ENCODE measurements at places on chromosomes 16 and 17.

DNA sequence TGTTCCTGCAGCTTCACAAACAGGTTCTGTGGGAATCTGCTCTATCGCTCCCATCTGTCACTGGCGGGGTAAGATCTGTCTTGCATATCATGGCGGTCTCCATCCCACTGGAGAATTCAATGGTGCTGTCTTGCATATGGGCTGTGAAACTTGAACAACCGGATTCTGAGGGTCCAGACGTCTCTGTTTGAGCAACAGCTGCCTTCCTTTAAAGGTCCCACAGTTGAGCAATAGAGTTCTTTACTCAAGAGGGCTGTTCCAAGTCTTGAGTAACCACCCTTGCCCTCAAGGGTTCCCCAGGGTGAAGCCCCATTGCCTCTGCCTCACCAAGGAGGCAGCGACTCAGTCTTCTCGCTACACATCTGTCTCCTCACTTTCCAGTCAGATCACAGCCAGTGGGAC lies 50.8 kb downstream of the ZFHX3 start:
- no peak for DNase-seq

DNA sequence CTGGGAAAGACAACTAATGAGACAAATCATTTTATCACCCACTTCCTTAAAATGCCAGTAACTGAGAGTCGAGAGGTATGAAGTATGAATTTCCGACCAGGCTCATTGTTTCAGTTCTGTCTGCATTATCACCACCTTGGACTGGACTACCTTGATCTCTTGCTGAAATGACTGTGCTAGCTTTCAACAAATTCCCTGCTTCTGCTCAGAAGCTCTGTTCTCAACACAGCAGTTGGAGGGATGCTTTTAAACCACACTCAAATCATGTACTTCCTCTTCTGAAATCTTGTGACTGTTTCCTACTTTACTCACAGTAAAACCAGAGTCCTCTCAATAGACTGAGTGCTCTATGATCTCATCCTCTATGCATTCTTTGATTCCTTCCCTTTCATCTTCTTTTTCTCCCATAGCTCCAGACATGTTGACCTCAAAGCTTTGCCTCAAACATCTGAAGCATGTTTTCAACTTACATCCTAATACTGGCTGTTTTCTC lies 195.8 kb downstream of the KCNJ2 start:
- DNase-seq: no peak

DNA sequence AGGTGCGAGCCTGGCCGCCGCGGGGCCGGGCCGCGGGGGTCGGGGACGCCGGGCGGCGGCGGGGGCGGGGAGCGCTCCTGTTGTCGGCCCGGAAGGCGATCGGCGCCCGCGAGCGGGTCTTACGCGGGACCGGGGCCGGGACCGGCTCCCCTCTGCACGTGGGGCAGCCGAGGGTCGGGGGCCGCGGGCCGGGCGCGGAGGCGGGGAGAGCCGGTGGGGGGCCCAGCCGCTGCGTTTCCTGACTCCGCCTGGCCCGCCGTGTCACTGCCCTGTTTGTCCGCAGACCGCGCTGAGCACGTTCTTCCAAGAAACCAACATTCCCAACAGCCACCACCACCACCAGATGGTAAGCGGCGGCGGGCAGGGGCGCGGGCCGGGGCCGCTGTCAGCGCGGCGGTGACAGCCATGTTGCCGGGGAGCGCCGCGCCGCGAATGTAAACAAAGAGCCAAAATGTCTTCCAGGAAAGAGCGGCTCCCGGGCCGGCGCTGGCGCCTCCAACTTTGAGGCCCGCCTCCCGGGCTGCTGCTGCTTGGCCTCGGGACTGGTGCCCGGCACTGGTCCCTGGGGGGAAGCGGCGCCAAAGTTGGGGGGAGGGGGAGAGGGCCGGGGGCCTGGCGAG lies 586 bp downstream of the UBALD2 start:
- no peak for DNase-seq

- no peak for DNase-seq
These were observed 36.0 kb downstream of the TMEM235 start for GRCh38 chr17:78267253-78268073.

- no peak for DNase-seq
These were observed 20.9 kb upstream of the MPRIP start for GRCh38 chr17:17021194-17021863.

GRCh38 chr17:17633310-17633709 lies 41.8 kb upstream of the PEMT start:
- no peak for DNase-seq

DNA sequence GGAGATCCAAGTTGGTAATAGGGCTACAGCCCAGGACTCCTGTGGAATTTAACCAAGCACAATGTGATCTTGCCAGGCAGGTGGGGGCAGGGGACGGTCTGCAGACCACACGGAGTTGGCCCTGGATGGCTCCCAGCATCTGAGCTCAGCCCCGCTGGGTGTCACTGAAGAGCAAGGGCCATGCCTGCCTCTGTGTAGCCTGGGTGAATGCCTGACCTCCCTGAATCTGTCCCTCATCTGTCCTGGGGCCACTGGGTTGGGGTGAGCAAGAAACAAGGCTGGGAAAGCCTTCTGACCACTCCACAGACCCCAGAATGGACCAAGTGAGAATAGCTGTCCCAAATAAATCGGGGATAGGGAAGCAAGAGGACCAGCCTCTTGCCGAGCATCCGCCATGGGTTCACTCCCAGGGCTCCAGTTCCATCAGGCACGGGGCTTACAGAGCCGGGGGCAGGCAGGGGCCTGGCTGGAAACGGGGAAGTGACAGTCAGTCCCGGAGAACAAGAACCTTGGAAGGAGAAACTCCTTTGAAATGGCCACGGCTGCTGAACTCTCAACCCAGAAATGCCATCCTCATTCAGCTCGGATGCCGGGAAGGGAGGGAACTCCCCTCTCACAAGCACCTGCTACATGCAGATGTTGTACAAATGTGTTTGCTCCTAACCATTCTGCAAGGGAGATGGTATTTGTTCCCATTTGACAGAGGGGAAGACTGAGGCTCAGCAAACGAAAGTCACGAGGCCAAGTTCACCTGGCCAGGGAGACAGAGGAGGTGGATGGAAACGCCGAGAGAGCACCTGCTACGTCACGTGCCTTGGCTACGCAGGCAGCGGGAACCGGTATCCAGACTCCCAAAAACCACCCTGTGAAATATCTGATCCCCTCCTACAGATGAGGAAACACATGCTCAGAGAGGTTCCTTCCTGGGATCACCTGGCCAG lies 50.0 kb downstream of the RMI2 start:
- no peak for DNase-seq

DNA sequence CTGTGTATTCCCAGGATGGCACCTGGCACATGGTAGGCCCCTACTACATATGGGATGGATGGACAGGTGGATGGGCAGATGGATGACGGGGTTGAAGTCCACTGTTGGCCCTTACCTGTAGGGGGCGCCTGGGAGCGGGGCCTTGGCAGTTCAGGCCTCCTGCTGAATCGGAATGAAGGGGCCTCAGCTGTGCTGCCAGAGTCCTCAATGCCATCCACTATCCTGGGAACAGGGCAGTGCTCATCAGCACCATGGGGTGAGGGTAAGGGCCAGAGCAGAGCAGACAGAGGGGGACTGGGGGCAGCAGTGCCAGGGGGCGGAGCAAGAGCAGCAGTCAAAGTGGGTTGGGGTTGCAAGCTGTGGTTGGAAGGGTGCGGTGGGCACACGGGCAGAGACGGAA lies 8.3 kb upstream of the RAB5C start:
- no peak for DNase-seq
